CD4-positive, alpha-beta T cell treated with Interleukin-6 at 100 ng/mL for 8 hours (primary cell): ENCODE measurements at places on chromosomes 16 and 17.

DNA sequence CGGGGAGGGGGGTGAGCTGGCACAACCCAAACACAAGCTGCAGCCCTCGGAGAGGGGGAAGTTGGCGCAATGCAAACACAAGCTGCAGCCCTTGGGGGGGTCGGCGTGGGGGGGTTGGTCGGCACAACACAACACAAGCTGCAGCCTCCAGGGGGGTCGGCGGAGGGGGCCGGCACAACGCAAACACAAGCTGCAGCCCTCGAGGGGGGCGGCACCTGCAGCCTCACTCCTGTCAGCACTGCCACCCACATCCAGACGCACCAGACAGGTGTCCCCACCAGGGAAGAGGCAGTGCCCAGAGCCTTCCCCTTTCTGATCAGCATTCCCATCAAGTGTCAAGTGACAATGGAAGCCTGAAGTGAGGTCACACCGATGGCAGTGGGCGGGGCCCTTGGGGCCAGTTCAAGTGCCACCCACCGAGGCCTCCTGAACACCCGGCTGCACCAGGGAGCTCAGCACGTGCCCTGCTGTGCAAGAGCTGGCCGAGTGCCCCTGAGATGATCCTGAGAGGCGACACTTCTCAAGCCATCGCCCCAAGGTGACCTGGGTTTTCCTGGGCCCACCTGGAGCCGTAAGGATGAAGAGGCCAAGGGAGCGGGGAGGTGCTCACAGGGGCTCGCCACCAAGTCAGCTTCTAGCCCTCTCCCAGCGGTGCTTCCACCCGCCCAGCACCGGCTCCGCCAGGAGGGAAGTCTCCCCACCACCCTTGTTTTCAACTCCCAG is 59.3 kb downstream of the KLHDC4 start:
- no peak for DNase-seq

- DNase-seq = no peak
These were observed 60.6 kb upstream of the CMIP start for GRCh38 chr16:81384006-81384405.

DNA sequence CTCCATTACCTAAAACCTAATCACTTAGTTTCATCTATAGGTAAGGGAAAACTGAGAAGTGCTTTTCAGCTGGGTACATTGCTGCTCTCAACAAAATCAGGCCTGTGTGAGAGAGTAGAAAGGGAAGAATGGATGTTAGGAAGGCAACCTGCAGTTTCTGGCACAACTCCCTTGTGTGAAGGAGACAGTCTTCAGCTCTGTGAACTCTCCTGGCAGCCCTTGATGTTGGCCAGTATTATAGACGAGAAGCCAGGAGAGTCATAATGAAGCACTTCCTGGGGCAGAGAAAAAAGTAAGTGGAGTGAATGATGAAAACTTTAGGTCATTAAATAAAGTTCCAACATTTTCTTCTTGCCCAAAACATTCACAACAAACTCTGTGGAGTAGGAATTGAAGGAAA is 260.1 kb downstream of the IRX3 start:
- DNase-seq = no peak

DNA sequence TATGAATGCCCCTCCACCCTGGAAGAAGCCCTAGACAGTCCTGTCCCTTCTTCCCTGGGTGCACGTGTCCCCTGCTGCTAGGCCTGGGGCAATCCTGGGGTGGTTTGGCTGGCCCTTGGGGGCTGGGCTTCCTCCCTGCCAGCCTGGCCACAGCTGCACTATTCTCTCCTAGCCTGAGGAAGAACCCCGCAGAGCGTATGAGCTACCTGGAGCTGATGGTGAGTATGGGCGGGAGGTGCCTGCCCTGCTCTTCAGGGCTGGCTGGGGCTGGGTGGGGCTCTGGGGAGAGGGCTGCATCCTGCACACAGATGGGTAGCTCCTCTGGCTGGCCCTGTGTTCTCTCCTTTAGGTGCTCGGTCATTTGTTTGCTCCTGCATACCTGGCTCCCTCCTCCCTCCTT is 28.8 kb downstream of the MAP2K3 start:
- no peak for DNase-seq

DNA sequence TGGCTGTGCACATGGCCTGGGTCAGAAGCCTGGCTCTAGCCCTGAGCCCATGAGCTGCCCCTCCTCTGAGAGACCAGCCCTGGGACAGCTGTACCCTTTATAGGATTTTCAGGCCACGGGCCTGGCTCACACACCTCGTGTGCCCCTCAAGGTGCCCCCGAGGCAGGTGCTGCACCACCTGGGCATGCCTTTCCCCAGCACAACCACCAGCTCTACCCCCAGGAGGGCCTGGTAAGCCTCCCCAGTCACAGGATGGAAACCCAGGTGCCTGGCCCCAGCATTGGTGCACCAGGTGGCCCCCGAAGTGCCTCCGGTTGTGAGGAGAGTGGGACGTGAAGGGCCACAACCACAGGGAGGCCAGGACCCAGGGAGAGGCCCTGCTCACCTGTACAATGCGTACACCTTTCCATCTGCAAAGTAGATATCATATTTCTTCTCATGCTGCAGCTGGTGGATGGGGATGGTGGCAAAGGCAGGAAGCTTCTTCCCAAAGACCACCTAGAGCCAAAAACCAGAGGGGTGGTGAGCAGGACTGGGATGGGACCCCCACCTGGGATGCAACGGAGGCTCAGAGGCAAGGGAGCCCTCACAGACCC is 6.3 kb downstream of the ZNF598 start:
- DNase-seq = no peak

GRCh38 chr16:19657831-19658230 is 60.2 kb downstream of the KNOP1 start:
- no peak for DNase-seq

DNA sequence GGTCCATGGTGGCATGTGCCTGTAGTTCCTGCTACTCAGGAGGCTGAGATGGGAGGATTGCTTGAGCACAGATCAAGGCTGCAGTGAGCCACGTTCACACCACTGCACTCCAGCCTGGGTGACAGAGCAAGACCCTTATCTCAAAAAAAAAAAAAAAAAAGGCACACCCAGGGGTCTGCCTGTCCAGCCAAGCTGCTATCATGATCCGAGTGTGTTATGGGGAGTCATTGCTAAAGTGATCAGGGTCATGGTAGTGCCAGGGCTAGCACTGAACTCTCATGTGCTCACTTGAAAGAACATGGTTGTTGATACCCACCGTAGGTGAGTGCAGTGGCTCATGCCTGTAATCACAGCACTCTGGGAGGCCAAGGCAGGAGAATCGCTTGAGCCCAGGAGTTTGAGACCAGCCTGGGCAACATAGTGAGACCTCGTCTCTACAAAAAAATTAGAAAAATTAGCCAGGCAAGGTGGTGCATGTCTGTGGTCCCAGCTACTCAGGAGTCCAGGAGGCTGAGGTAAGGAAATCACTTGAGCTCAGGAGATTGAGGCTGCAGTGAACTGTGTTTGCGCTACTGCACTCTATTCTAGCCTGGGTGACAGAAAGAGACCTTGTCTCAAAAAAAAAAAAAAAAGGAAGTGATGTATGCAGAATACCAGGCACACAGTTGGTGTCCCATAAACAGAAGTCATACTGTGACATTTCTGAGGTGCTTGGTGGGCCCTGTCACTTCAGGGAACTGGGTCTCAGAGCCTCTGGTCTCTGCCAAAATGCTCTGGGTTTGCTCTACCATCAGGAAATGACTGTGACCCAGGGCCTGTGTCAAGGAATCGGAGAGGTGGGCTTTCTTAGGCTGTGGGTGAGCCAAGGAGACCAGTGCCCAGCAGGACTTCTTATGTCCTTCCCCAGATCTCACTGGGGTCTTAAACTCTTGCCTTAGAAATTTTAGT is 2.2 kb downstream of the PRM1 start:
- no peak for DNase-seq

GRCh38 chr16:31344712-31345111 is 10.3 kb upstream of the ITGAX start:
- no peak for DNase-seq

DNA sequence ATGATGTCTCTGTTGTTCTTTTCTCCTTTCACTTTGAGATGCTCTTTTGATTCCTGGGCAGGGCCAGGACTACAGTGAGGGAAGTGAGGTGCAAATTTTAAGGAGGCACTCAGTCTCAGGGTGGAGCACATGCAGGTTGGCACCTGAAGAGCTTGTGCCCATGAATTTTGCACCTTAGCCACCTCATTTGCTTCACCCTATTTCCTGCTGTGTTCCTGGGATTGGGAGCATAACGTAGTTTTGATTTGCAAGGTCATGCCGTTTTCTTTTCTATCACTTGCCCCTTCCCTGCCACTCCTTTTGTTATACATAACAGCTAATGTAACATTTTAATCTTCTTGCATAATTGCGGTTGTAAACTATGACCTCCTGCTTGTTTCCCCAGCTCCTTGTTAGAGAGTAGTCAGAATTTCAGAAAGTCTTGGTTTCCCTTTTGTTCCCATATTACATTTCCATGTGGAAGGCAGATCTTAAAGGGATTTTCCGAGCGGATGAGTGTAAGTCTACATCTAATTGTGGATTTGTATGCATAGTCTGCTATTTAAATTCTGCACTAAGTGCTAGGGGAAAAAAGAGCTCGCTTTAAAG is 9.8 kb downstream of the PMFBP1 start:
- no peak for DNase-seq

- no peak for DNase-seq
These were observed 20.6 kb downstream of the VPS53 start for GRCh38 chr17:693791-694638.

DNA sequence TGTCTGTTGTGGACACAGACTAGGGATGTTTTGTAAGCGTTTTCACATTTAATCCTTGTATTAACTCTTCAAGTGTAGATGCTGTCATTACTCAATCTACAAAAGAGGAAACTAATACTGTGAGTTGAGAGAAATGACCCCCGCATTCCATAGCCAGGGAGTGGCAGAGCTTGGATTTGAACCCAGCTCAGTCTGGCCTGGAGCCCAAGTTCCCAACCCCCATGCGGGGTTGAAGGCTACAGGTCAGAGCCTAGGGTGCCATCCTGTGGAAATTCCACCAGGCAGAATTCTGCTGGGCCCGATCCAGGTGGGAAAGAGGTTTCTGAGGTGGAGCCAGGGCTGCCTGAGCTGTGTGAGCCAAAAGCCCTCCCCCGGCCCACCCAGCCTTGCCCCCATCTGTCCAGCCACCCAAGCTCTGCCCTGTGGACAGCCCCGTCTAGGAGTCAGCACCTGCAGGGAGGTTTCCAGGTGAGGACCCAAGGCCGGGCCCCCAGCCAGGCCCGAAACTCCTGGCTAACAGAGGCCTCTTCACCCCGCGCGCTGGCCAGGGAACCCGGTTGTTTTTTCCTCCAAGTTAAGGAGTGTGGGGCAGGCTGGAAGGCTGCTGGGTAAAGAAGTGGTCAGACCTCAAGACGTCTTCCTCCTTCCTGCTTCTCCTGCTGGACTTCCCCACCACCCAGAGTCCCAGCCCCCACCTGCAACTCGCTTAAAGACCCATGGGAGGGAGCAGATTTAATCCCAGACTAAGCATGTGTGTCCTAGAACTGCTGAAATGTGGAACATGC is 5.7 kb downstream of the MMP15 start:
- DNase-seq = no peak

- no peak for DNase-seq
These were observed 45.4 kb upstream of the HSBP1 start for GRCh38 chr16:83762141-83762991.

DNA sequence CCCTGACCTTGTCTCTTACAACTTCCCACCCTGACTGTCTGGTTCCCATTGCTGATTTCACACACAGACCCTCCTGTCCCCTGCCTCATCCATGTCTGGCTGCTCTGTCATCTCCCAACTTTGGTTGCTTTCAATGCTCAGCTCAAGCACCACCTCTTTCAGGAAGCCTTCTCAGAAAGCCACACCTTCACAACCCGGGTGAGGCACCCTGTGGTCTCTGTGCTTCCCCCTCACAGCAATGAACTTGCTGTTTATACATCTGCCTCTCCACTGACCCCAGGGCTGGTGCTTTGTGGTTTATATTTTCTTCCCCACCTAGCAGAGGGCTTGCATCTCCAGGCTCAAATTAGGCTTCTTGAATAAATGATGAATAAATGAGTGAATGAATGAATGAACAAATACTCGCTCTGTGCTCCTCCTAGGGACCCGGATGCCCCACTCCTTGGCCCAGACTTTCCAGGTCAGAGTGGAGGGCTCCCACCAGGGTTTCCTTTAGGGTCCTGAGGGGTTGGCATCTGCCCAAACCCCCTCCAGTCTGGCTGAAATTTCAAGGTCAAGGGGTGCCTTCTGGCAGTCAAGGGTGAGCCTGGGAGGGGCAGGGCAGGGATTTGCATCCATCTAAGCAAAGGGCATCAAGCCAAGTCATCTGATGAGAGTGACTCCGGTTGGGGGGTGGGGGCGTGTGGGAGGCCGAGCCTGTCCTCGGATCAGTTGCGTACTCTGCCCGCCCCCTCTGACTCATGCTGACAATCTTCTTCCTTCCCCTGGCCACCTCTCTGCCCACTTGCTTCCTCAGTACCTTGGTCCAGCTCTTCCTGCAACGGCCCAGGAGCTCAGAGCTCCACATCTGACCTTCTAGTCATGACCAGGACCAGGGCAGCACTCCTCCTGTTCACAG is at the start of gene ITGAX:
ITGAX (plus strand) TSS at position 783 of the 898 bp plus-strand sequence; CDS start at position 862, 79 bp downstream.
- peak; percentile 28 for DNase-seq

DNA sequence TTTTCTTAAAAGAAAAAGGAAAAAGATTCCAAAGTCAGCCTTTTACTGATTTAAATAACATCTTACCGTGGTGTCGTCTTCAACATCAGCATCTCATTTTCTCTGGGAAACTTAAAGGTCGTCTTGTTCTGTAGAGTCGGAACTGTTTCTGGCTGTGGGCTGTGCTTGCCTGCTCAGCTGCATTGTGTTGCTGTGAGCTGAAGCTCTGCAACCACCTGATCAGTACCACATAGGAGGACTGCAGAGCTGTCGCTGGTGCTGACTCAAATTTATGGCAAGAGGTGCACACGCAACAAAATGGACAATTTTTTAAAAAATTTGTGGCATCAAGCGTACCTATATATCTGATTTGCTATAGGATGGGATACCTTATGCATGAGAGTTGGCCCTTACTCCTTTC is at the start of gene OMG:
OMG (minus strand) TSS at position 150 of the 400 bp plus-strand sequence. CDS start 908 bp downstream, outside the sequence.
- no peak for DNase-seq

DNA sequence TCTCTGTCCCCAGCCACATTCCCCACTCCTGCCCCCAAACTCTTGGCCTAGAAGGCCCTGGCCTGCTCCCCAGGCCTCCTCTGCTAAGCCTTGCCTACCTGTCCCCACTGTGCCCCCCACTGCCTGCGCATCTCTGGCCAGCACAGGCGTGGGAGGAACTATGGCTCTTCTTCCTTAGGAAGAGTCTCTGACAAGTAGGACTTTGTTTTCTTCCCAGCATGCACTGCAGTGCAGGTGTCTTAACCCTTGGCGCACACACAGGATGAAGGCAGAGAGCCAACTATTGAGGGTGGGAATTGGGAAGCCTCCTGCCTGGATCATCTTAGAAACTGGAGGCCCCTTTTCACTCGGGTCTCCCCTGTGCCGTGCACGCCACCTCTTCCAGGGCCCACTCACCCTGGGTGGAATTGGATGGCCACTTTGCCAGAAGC is 3.6 kb downstream of the AMDHD2 start:
- no peak for DNase-seq
